Activated naive CD4-positive, alpha-beta T cell treated with anti-CD3 and anti-CD28 coated beads, Interleukin-2, amount 50 U/mL, for 72 hours (primary cell): ENCODE measurements at places on chromosomes 4 and X. TPM values are rescaled to one million over a fixed set of nuclear protein-coding genes. Genes with fewer than 3 reads are reported as not detected.

GRCh38 chr4:101141230-101141629 is 206.1 kb downstream of the PPP3CA start:
- no peak for DNase-seq

DNA sequence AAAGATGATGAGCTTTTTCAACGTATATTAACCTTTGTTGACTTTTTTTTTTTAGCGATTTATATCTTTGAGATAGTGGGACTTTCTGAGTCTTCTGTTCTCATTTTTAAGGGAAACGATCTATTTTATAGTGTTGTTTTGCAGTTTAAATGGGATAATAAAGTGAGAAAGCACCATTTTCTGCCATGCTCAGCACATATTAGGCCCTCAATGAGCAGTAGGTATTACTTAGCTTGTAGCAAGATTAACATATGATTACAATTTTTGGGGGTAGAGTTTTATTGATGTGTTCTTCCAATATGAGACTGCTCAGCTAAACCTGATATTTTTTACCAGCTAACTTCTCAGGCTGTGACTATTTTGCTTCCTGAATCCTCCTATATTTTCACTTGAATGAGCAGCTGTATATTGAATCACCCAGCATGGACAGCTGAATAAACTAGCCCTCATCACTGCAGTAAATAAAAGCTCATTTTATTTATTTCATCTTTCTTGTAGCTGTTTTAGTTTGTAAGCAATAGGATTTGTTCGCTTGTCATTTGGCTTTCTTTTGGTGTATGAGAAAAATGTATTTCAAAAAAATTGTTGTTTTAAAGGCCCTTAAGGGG is 43.7 kb downstream of the UGT8 start:
- DNase-seq = no peak

DNA sequence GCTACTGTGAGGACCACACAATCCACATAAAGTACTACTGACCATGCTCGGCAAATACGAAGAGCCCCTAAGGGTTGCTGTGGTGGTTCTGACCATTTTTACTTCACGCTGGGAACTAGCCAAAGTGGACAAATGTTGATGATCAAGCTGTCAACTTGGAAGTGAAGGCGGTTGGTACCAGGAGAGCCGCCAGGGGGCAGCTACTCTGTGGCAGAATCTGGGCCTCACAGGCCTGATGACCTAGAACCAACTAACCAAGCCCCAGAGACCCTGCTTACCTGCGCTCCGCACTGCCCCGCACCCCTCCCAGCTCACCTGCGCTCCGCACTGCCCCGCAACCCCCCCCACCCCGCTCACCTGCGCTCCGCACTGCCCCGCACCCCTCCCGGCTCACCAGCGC is 5.6 kb downstream of the GAK start:
- DNase-seq = no peak

DNA sequence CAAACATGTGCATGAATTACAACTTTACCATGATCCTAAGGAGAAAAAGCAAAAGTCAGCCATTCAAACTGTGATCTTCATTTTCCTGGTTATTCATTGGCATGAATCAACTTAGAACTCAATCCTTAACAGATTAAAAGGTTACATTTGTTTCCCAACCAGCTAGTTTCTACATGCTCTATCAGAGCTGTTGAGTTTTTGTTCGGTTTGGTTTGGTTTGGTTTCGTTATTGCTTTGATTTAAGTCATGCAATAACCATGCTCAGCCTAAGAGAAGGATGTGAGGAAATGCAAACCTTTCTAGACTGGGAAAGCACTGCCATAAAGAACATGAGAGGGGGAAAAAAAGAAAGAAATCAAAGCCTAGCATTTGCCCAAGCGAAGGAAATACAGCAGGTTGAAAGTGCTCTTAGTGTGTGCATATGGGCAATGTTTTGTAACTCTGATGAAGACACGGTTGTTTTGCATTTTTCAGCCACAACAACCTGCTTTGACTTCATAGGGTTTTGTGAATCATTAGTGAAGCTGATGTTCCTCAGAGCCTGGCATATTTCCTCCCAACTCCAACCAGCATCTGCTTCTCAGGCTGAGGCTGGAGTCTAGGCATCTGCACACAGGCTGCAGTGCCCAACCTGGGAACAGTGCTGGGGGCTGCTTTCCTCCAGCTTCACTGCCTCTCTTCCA is 234.3 kb downstream of the ZNF674 start:
- no peak for DNase-seq

Gene SYNPO2
- 0.27 TPM for total RNA-seq
